ENCODE measurements at places on chromosomes 5 and 9.

GRCh38 chr9:86721226-86721781 lies 226.0 kb downstream of the GAS1 start:
- peak; percentile 33 for DNase-seq

- no peak for DNase-seq
Measured at GRCh38 chr9:94665613-94666012, 26.3 kb upstream of the FBP1 start.

- DNase-seq, result no peak
Measured at GRCh38 chr5:59535561-59535960, 358.0 kb downstream of the PDE4D start.

- DNase-seq, result no peak
Measured at GRCh38 chr5:141715346-141715905, 33.4 kb upstream of the ARAP3 start.

DNA sequence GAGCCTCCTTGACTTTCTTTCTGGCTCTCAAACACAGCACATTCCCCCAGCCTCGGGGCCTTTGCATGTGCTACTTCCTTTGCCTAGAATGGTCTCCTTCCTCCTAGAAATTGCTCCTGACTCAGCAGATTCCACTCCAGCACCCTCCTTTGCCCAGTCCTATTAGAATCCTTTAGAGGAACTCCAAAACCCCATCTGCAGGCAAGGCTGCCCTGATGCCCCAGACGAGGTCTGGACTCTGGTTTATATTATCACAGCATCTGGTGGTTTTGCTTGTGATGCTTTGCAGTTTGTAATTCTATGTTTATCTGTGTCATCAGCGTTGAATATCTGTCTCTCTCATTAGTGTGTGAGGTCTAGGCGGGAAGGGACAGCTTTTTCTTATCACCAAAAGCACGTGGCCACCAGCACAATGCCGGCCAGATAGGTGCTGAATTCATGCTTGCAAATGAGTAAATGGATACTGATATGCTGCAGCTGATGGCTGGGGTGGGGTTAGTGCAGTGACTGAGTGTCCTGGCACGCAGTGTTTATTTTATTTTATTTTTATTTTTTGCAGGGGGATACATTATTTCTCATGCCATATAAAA lies 30.0 kb upstream of the ANKH start:
- DNase-seq, result no peak

- DNase-seq, result no peak
Measured at GRCh38 chr9:115237385-115237998, 119.5 kb upstream of the TNC start.

DNA sequence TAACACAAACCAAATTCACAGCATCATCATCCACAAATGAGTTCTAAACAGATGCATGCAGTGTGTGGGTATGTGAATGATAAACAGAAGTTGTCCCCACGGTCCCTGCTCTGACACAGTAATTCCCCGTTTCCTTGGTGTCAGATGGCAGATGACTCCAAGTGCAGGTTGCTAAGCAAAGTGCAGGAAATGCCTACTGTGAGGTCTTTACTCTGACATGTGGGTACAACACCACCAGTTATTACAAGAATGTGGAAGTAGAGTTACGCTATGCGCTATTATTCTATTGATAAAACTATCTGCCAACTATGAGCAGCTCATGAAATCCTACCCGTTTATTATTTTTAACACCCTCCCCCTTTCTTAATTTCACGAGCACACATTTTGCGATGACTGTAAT lies 448.9 kb downstream of the BNC2 start:
- DNase-seq, result no peak

GRCh38 chr5:59698207-59699178 lies 195.0 kb downstream of the PDE4D start:
- DNase-seq, result no peak

GRCh38 chr5:154095904-154096303 lies 57.1 kb downstream of the MFAP3 start:
- DNase-seq, result no peak

DNA sequence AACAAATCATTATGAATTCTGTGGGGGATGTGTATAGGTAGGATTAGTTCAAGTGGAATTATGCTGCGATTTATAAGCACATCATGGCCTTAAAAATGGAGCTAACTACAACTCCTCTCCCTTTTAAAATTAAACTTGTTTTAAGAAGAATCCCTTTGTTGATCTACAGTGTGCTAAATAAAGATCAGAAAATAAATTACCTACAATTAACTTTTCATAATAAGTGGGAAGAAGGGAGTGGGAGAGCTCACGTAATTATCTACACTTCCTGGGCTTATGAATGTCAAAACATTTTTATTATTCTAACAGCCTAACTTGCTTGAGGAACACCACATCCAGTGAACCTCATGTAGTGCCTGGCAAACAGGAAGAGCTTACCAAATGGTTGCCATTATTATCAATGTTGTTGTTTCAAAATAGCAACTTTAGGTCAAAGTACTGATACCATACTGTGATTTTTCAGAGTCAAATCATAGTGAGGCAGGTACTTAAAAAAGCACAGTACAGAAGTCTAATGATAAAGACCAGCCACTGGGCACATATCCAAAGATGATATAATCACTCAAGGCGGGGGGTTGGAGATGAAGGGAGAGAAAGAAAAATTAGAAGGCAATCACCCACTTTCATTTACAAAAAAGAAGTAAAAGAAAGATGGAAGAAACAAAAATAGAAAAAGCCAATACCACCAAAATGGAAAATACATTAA lies 174.0 kb downstream of the RAPGEF6 start:
- DNase-seq, result no peak

GRCh38 chr5:54495027-54495426 lies 22.5 kb upstream of the SNX18 start:
- DNase-seq, result no peak

DNA sequence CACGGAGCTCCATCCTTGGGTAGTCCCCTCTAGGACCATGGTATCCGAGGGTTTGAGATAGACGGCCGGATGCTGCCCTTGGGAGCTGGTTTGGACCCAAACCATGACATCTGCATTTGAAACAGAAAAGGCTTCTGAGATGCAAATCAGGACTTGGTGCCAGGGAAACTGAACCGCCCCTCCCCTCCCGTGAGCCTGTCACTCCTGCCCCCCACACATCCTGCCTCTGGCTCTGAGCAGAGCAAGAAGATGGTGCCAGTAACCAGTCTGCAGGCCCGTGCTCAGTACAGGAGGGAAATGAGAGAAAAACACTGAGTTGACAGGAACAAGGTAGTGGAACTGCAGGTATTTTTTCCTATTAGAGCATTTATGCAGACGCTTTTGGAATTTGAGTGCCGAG lies 18.6 kb downstream of the ARPC5L start:
- DNase-seq, result no peak

DNA sequence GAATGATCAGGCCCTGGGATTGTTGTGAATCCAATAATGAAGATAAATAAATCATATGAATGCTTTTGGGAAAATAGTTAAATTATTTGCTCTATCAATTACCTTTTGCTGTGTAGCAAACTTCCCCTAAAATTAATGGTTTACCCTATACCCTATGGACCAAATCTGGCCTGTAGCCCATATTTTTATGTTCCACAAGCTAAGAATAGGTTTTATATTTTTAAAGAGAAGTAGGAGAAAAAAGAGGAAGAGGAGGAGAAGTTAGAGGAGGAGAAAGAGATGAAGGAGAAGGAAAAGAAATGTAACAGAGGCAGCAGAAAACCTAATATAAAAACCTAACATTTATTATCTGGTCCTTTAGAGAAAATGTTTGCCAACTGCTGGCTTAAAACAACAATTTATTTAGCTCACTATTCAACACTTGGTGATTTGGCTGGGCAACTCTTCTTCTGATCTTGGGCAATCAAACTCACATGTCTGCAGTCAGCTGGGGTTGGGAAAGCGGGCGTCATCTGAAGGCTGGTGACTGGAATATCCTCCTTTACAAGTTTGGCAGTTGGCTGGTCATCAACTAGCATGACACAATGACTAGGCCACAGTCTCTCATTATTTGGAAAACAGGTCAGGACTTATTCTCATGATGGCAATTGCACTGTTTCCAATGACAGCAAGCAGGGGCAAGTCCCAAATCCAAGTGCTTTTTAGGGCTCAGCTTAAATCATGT lies 522.9 kb downstream of the RASEF start:
- DNase-seq, result no peak

GRCh38 chr5:165209101-165209727 lies 1703.8 kb downstream of the MAT2B start:
- DNase-seq, result peak; percentile 47

DNA sequence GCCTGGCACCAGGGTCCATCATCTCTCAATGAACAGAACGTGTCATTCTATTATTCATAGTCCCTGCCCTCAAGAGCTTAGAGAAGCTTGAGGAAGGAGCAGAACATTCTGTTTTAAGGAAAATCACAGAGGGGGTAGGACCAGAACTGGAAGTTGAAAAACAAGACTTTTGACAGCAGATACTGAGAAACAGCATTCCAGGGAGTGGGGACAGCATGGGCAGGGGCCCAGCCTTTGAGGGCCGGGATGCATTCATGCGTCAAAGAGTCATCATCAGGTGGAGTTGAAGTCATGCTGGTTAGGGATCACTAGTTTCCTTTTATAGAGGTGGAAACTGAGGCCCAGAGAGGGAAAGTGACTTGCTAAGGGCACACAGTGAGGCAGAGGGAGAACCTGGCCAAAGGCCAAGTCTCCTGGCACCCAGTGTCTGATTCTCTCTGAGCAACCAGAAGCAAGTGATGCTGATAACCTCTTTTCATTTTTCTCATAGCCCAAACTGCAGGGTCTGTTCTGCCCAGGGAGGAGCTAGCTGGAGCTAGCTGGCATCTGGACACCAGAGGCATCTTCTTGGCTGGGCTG lies 41.5 kb upstream of the STXBP1 start:
- DNase-seq, result no peak

DNA sequence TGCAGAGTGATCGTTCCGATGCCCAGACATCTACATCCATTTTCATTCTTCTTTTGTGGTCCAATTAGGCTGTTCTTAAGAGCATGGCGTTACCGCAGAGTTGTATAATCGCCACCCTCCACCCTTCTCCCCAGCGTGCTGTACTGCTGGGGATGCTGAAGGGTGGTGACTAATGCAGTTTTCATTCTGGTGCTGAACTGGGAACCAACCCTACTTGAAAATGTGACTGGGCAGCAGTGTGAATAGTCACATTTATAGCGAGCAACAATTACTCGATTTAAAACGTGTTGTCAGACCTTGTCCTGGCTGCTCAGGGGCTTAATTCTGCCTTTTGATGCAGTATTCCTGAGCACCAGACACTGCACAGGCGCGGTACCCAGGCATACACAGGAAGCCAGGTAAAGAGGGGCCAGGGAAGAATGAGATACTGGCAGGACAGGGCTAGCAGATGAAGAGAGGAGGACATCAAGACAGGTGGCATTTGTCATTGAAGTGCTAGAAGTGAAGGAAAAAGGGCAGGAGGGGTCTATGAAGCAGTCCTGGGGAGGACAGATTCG lies 719 bp upstream of the ISCA1 start:
- no peak for DNase-seq

DNA sequence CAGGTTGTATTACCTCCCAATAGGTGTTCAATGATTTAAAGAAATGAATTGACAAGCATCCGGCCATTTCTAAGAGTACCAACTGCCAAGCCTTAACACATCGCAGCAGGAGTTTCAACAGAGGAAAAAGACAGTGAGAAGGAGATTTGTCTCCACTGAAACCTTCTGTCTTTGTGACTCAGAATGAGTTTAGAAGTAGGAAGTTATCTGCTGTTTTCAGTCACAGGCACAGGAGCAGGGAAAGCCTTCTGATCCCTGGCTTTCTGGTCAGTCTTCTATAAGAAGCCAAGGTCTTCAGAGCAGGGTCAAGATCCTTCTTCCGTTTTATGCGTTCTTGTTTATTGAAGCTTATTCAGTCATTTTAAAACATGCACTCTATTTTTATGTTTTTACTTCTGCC lies 390.7 kb upstream of the PCSK5 start:
- no peak for DNase-seq

All from HT-29 (cell line).